NCI-H1417 treated with DMSO at 0.1 percent for 48 hours (cell line): ENCODE measurements at places on chromosomes 4 and X.
A peak's percentile ranks its signal among the peaks of the same experiment; 100 is the strongest.

GRCh38 chr4:104413487-104413886 is 81.2 kb downstream of the CXXC4 start:
- DNase-seq = no peak

- DNase-seq = no peak
Measured at GRCh38 chr4:72567821-72568675, 973 bp downstream of the ADAMTS3 start.

GRCh38 chr4:158622251-158622650 is 49.4 kb downstream of the C4orf46 start:
- DNase-seq = no peak

GRCh38 chrX:52262195-52262546 is 77.5 kb downstream of the MAGED4 start:
- no peak for DNase-seq

GRCh38 chr4:80489798-80490197 is 154.3 kb downstream of the CFAP299 start:
- no peak for DNase-seq

- no peak for DNase-seq
Measured at GRCh38 chr4:186942758-186943377, 219.2 kb upstream of the FAT1 start.

DNA sequence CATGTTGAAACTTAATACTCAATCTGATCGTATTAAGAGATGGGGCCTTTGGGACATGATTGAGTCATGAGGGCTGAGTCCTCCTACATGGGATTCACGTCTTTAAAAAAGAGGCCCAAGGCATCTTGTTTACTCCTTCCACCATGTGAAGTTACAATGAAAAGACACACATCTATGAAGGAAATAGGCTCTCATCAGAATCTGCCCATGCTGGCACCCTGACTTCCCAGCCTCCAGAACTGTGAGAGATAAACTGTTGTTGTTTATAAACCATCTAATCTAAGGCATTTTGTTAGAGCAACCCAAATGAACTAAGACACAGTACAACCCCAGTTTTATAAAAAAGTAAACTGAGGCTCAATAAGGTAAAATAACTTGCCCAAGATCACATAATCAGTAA is 32.3 kb downstream of the PPP3CA start:
- DNase-seq = no peak

- no peak for DNase-seq
Measured at GRCh38 chr4:8871417-8872401, at the start of gene HMX1. HMX1 (minus strand) TSS chr4:8871839; CDS start chr4:8871614, 225 bp downstream.

DNA sequence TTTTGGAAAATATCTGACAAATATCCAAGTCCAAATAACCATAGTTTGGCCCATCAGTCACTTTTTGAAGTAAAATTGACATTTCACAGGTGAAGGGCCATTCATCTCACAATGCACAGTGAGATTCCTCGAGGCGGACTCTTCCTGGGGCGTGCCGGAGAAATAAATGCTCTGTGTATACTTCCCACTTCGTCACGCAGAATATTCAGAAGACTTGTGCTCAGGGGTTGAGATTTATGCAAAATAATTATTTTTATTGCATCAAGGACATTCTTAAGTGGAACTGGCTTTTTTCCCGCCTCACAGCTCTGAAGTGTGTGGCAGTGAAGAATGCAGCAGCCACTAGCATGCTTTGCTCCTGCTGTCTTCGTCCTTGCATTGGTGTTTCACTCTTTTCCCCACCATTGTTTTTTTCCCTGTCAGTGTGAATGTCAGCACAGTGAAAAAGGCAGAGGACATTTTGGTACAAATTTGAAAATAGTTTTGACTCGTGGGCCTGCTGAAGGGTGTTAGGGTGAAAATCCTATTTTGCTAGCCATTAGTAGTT is 70.6 kb downstream of the FAM193A start:
- no peak for DNase-seq

DNA sequence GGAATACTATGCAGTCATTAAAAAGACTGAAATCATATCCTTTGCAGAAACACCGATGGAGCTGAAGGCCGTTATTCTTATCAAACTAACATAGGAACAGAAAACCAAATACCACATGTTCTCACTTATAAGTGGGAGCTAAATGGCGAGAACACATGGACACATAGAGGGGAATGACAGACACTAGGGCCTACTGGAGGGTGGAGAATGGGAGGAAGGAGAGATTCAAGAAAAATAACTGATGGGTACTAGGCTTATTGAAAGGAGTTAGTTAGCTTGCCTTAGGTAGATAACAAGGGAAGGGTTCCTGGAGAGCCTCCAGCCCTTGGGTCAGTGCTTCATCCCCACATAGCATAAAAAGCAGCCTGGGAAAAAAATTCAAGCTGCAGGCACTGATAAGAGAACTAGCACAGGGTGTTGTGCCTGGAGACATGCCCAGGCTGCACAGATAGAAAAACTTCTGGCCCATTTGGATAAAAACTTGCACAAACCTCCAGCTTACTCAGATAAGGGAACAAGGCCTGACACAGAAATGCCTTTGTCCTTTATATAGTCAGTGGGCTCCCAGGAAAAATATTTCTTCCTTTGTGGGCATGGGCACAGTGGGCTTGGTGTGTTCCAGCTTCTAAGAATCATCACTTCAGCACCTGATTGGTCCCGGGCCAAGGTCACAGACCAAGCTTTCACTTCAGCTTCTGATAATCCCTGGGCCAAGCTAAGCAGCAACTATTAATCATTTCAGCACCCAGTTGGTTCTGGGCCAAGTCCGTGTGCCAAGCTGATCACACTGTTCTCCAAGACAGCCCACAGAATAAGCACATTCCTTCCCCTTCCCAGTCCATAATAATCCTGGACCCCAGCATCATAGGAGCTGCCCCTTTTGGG is 23.1 kb upstream of the PWWP3B start:
- no peak for DNase-seq

DNA sequence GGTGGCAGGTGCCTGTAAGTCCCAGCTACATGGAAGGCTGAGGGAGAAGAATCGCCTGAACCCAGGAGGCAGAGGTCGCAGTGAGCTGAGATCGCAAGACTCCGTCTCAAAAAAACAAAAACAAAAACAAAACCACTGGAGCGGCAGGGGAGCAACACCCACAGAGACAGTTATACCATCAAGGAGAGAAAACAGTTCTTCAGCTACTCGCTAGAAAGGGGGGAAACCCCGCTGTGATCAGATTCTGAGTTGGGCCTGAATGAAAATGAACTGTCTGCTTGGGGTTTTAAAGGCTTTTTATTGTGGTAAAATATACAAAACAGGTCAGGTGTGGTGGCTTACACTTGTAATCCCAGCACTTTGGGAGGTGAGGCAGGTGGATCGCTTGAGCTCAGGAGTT is 16.8 kb upstream of the IRAK1 start:
- no peak for DNase-seq

DNA sequence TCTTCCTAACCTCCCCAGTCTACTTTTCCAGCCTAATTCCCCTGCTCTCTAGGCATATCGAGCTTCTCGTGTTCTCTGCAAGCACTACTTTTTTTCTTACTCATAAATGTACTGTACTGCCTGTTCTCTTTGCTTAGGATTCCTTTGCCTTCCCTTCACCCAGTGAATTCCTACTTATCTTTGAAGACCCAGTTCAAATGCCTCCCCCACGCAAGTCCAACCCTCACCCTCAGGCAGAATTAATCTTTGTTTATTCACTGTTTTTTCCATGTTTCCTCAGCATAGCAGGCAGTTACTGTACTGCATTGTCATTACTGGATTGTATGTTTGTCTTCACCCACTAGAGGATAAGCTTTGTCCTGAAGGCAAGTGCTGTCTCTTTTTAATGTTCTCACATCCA is 287.7 kb downstream of the BMPR1B start:
- no peak for DNase-seq

GRCh38 chrX:77060572-77060971 is 386.6 kb upstream of the FGF16 start:
- DNase-seq = no peak

DNA sequence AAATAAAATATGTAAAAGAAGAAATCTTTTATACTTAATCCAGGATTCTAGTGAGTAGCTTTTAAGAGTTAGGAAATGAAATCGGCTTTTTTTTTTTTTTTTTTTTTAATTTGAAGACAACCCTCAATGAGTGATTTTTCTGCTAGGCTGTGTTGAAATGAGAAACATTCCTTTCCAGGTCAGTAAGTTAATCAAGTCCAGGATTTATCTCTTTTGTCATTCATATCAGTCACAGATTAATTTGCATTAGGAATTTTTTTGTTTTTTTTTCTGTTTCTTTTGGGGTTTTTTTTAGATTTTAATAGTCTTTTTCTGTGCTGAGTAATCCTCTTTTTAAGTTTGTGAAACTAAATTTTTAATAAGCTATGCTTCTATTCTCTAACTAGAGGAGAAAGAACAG is 448.1 kb downstream of the ADGRL3 start:
- DNase-seq = no peak

DNA sequence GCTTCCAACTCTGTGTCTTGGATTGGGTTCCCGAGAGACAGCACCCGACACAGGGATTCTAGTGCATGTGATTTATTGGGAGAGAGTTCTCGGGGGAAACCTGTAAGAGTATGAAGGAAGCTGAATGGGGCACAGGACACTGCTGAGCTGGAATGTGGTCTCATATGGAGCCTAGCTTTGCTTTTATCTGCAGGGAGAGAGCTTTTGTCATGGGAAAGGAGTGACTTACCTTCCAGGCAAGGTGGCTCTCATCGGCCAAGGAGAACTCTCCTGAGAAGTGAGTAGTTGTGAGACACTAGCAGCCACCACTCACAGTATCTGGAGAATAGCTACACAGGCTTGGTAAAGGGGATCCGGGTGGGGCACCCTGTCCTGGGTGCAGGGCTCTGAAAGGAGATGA is 124.5 kb downstream of the NHS start:
- no peak for DNase-seq

- DNase-seq = no peak
Measured at GRCh38 chrX:115687595-115687994, 126.6 kb downstream of the PLS3 start.

- DNase-seq = no peak
Measured at GRCh38 chrX:132227383-132228112, 8.3 kb upstream of the RAP2C start.

DNA sequence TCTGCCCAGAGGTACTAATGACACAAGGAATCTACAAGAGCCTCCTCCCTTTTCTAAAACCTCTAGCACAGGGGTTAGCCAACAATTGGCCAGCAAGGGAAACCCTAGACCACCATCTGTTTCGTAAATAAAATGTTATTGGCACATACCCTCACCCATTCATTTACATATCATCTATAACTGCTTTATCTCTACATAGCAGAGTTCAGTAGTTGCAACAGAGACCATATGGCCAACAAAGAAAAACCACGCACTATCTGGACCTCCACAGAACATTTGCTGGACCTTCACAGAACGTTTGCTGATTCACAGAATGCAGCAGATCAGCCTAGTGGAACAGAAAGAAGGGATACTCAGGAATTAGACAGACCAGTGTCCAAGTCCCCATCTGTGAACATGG is 9.4 kb downstream of the SLC2A9 start:
- no peak for DNase-seq

GRCh38 chr4:186699881-186700397 is 23.7 kb downstream of the FAT1 start:
- no peak for DNase-seq

- no peak for DNase-seq
Measured at GRCh38 chr4:168832763-168833575, 177.1 kb downstream of the CBR4 start.

GRCh38 chr4:51942108-51942832 is 77.9 kb downstream of the LRRC66 start:
- DNase-seq = no peak

- DNase-seq = no peak
Measured at GRCh38 chrX:41759817-41760216, 35.8 kb downstream of the GPR82 start.

DNA sequence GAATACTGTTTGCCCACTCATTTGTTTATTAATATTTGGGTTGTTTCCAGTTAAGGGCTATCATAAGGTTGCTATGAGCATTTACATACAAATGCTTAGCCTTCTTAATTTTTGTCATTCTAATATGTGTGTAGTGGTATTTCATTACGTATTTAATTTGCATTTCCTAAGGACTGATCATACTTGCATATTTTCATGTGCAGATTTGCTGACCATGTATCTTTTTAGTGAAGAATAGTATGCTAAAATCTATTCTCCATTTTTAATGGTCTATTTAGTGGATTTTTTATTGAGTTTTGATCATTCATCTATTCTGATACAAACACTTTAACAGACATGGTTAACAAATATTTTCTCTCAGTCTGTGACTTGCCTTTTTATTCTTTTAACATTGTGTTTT is 949.5 kb downstream of the RAB28 start:
- DNase-seq = no peak

- no peak for DNase-seq
Measured at GRCh38 chrX:112473654-112474053, 206.1 kb downstream of the LHFPL1 start.

- DNase-seq = no peak
Measured at GRCh38 chr4:172369471-172369959, 556.3 kb downstream of the GALNTL6 start.

GRCh38 chrX:2451501-2452316 is 49.1 kb downstream of the DHRSX start:
- DNase-seq = no peak

- no peak for DNase-seq
Measured at GRCh38 chr4:110231869-110232268, 33.5 kb upstream of the ELOVL6 start.

- no peak for DNase-seq
Measured at GRCh38 chr4:118837121-118837507, 1.2 kb upstream of the SEC24D start.

- DNase-seq = no peak
Measured at GRCh38 chr4:185774131-185774653, 37.8 kb downstream of the SORBS2 start.

DNA sequence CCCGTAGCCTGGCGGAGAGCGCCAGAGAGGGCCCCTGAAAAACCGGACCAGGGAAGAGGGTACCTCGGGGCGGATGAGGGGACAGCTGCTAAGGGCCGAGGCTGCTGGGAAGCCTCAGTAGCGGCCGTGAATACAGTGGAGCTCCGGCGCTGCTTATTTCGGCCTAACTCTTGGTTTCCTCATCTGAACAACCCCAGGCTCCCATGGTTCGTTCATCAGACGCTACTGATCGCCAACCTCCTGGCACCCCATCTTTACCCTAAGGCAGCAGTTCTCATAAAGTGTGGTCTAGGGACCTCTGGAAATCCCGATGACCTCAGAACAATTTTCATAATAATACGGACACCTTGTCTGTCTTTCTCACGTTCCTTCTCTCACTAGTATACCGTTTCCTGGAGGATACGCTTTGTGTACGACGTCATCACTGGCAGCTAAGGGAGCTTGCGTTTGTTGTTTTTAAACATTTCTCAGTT is 645 bp upstream of the RAB28 start:
- DNase-seq = peak; percentile 48

GRCh38 chr4:8394061-8394519 is 46.4 kb downstream of the ACOX3 start:
- no peak for DNase-seq
